ACHN (cell line): ENCODE measurements at places on chromosomes 4 and X.

- no peak for DNase-seq
These were observed 67.6 kb downstream of the FAM53A start for GRCh38 chr4:1616557-1616930.

DNA sequence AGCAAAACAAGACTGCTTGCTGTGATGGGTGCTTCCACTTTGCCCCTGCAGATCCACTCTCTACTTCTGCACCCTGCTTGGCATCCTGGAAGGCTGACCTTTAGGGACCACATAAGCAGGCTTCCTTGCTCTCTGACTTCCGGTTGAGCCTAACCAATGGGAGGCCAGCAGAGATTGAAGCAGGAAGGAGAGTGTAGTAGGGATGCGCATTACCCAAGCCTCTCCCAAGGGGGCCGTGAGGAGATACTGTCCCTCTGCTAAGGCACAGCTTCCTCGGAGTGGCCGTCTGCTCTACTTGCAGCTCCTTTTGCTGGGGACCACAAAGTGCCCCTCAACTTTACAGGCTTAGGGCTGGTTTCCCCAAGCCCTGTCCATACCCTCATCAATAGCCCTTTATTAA lies 624.3 kb upstream of the TENM3 start:
- no peak for DNase-seq

GRCh38 chr4:8407756-8408155 lies 32.8 kb downstream of the ACOX3 start:
- no peak for DNase-seq

- DNase-seq = peak; percentile 30
These were observed 372.6 kb upstream of the TECRL start for GRCh38 chr4:64781737-64782326.

- DNase-seq = no peak
These were observed 33.2 kb downstream of the HTT start for GRCh38 chr4:3107691-3108121.

DNA sequence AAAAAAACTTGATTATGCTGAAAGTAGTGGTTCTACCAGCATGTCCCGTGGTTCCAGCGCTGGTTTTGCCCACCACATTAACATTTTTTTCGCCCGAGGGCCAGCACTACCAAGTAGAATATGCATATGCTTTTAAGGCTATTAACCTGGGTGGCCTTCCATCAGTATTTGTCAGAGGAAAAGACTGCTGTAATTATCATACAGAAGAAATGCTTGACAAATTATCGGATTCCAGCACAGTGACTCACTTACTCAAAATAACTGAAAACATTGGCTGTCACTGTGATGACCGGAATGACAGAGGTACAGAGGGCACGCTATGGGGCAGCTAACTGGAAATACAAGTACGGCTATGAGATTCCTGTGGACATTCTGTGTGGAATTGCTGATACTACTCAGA lies 34.6 kb downstream of the PRPS2 start:
- peak; percentile 2 for DNase-seq

GRCh38 chr4:71634364-71634763 lies 149.5 kb downstream of the GC start:
- DNase-seq = no peak

DNA sequence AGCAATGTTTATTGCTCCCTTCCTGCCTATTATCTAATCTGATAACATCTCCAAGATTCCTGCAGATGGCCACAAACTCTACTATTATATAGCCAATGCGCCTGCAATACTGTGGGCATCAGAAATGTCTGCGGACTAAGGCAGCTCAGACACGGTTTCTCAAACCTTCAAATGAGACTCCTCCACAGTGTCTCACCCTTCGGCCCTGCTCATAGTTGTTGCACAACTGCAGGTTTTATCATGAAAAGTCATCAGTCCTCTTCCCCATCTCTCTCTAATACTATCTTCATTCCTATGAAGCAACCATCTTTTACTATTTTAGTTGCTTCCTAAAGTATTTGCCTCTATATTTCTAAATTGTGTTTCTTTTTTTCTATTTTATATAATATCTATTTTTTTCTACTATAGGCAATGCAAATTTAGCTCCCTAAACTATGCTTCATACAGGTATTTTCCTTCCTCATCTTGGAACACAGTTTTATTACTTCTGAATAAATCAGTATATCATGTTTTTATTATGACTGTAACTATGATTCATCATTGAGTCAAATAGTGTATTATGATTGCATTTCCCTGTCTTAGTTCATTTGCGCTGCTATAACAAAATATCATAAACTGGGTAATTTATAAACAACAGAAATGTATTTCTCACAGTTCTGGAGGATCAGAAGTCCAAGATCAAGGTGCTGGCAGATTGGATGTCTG lies 129.7 kb upstream of the EDNRA start:
- DNase-seq = no peak
